ENCODE measurements at places on chromosomes 12 and 14.

DNA sequence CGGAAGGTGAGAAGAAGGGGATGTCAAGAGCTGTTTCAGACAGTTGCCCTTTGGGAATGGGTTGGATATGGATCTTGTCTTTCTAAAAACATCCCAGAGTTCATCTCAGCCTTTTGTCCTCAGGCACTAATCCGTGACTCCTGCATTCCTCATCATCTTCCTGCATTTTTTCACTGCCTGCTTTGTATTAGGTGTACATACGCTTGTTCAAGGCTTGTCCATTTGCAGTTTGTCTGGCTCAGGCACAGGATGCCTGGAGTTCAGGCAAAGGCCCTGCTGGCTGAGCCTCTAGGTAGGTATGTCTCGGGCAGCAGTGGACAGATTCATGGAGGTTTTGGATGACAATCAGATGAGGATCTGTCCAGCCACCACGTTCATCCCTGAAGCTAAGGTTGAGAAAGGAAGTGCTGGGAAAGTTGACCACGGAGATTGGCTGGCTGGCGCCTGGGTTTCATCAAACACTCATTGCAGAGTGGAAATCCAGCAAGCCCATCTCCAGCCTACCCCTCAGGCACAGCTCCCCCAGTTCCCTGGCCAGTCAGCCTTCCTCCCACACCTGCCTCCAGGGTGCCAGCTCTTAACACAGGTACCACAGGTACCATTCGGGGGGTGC is 12.4 kb upstream of the TMEM106C start:
- no peak for DNase-seq

- DNase-seq: no peak
Measured at GRCh38 chr12:59041241-59042121, 121.2 kb upstream of the LRIG3 start.

DNA sequence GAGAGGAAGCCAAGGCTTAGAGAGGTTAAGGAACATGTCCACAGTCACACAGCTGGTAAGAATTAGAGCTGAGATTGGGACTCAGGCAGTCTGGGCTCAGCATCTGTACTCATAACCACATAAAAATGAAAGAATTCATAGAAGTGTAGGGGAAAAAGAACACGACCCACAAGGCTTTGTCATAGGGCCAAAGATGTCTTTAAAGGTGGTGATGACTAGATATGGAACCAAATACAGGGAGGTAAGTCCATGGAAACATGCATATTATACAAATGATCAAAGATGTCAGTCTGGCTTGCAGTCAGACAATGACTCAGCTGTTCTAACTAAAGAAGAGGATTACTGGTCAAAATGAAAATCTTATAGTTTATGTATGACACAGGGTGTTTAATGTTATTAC is 7.2 kb upstream of the SSPN start:
- DNase-seq: no peak

GRCh38 chr12:111150921-111151840 is 217.7 kb downstream of the PHETA1 start:
- no peak for DNase-seq

GRCh38 chr14:46198676-46199075 is 452.9 kb downstream of the RPL10L start:
- DNase-seq: no peak

DNA sequence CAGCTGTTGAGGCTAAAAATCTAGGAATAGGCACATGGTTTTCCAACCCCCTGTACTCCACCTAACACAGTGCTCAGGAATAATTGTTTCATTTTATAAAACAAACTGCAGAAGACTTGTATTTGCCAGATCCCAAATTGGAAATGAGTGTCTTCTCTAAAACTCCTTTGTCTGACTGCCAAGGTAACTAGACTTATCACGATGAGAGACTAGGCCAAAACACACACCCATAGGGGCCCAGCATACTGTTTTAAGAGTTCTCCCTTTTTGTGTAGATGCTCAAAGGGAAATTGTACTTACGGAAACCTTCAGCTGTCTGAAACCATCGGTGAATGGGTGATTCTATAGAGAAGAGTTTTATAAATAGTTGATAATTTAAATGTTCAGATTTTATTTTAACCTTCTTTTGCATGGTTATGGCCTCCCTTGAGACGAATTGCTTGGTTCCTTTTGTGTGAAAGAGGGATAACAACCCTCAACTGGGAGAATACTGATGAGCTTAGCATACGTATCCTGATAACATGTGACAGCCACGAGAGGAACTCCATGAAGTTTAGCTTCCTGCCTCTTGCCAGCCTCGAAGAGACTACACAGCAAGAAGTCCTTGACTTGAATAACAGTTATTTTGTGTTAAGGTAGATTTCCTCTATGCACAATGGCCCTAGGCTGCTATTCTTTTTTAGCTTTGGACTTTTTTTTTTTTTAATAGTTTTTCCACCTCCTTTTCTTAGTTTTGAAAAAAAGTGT is 103.3 kb downstream of the PELI2 start:
- no peak for DNase-seq

DNA sequence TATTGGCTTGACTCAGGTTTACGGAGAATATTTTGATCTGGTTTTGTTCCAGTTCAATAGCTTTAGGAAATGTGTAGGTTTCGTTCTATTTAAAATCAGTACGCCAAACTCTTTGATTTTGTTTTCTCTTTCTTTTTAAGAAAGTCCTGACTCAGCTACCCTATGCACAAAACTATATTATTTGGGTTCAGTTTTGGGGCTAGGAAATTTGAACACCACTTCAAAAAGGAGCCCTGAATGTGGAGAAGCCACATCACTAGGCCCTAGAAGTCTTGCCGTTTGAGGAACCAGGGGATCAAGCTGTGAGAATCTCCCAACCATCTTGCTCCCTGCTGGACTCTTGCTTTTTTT is 168.2 kb upstream of the BCL2L14 start:
- no peak for DNase-seq

DNA sequence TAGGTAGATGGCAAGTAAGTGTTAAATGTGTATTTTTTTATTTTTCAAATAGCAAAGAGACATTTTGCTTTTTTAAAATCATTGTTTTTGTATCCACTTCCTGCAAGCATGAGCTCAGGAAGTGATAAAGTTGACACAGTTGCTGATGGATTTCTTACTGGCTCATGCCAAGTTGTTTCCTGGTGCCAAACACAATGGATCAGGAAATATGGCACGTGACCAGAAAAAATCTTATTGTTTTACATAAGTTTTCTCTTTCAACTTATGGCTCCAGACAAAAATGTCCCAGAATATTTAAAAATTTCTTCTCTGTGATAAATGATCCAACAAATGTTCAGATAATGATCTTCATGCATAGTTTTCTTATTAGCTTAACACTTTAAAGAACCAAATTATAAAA is 1279.1 kb upstream of the FLRT2 start:
- no peak for DNase-seq

DNA sequence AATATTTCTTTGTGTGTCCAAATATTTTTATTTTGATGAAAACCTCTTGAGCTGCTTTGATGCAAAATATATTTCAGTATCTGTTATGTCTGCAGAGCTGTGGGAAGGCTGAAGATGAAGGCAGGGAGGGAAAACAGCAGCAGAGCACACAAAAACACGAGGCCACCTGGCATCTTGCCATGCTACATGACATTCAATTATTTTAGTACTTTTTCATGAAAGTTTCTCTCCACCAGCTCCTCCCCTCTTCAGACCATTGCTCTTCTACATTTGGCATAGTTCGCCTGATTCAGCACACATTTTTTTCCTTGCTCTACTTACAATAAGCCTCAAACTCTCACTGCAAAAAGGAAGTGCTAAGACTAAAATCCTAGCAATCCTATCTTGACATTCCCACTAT is 4.6 kb upstream of the ALX1 start:
- no peak for DNase-seq

DNA sequence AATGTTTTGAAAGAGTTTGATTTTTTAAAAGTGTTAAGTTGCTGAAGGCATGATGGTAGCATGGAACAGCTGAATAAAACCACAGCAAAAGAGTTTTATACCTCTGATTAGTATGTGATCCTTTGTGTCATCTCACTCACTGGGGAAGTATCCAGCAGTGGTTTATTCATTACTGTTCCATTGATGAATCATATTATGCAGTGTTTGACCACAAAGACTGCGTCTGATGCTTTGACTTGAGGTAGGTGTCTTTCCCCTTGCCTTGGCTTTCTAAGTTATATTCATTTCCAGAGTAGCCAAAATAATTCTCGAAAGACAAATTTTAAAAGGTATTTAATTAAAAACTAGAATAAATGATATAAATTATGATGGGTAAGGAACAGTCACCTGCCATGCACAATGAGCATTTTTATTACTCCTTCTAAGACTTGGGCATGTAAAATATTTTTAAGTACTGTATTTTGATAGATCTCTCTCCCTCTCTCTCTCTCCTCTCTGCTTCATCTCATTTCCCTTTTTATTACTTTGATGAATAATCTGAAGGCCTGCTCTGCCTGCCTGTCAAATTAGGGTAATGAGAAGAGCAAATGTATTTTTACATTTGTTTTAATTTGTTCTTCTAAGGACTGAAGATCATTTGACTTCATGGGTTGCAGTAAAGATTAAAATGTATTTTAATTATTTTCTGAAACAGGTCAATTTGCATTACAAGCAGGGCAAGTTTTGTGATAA is 164.9 kb downstream of the NAV3 start:
- DNase-seq: no peak

DNA sequence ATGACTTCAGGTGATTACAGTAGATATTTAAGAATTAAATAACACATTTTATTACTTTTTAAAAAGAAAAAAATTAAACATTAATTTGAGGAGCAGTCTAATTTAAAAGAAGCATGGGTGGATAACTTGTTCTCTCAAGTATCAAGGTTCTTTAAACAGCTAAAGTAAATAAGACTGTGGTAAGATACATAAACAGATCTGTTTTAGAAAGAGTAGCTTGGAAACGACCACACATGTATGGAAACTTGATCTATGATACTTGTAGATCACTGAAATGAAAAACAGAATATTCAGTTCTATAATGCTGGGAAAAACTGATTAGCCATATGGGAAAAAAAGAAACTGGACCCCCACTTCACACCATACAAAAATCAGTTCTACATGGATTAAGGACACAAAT is 36.0 kb downstream of the TC2N start:
- no peak for DNase-seq

- DNase-seq: no peak
Measured at GRCh38 chr12:93127582-93128331, 198.7 kb upstream of the EEA1 start.

DNA sequence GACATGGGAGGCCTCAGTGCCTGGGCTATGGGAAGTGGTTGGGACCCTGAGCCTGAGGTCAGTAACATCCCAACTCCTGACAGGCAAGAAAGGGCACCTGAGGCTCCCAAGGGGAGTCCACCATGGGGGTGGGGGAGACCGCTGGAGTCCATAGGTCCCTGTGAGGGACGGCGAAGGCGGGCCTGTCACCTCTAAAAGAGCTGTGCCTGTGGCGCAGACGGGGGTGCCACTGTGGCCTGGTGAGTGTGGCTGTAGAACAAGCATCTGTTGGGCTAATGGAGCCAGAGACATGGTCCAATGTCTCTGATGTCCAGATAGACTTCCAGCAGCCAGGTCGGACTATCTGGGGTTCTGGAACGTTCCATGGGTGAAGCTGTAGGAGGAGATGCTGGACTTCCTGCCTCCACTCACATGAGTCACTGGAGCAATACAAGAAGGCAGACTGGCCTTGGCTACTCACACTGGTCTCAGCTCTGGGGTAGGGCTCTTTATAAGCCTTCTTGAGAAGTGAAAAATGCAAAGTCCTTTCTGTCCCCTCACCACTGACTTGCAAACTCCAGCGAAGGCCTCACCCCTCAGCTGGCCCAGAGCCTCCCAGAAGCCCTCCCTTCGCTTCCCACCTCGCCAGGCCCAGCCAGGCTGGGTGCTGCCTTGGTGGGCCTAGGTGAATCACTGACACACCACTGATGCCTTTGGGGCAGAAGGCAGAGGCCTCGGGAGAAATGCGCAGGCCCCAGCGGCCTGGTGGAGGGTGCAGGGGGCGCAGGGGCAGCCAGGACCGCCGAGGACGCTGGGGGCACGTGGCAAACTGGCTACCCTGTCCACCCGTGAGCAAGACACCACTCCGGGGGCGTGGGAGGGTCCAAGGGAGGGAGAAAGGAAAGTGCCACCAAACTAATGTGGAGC is 1.1 kb upstream of the TRAF3 start:
- no peak for DNase-seq

DNA sequence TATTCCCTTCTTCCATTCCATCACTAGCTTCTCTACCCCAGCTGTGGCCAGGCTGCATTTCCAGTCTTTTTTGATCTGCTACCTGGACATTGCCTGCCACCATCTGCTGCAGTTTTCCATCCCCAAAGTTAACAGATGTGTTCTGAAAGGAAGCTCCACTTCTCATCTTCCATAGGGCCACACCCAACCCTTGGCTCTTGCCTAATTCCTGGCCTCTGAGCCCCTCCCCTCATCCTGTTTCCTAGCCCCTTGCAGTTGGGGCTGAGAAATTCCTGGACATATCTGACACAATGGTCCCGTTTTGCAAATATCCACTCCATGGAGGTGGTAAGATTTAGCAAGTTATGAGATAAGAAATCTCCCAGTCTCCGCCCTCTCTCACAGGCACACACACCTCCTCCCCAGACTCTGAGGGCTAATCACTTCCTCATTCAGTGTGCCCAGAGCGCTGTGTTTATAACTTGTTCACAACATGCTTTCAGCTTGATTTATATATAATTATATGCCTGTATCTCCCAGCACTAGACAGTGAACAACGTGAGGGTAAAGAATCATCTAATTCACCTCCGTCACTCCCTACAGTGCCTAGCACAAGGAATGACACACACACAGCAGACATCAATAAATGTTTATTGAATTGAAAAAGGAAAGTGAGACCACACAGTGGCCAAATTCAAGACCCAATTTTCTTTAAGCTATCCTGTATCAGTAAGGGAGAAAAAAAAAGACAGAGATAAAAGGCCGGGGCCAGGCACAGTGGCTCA is 13.4 kb downstream of the SMUG1 start:
- no peak for DNase-seq

DNA sequence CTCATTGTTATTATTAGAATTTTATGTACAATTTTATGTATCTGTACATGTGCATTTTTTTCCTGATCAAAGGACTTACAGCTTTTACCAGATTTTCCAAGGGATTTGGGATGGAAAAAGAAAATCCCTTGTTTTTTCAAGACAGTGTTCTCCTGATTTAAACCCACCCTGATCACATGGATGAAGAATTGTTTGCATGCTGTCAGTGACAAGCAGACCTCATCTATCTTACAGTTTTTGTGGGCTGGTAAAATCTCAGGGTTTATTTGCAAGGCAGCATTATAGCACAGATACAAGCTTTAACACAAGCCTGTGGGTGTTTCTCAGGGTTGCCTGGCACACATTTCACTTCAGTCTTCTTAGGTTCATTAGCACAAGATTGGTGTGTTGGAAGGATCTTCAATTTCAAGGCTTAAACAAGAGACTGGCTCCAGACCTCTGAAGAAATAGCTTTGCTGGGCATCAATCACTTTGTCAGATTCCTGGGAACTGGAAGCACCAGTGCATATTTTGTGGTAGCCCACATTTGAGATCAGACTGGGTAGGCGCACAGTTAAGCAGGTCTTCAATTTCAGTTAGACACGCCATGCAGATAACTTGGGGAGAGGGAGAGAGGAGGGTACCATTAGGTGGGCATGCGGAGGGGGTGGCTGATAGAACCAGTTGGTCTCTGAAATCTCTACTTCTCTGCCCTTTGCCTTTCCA is 118.0 kb downstream of the TBX5 start:
- DNase-seq: no peak

- DNase-seq: no peak
Measured at GRCh38 chr14:30445852-30446251, 113.1 kb upstream of the G2E3 start.

GRCh38 chr12:25970916-25971653 is 12.6 kb downstream of the RASSF8 start:
- no peak for DNase-seq
